CD4-positive, alpha-beta T cell treated with Interleukin-10 for 1 hour (primary cell): ENCODE measurements at places on chromosomes 16 and 17.

- no peak for DNase-seq
Measured at GRCh38 chr17:64357191-64357981, 33.3 kb downstream of the PECAM1 start.

DNA sequence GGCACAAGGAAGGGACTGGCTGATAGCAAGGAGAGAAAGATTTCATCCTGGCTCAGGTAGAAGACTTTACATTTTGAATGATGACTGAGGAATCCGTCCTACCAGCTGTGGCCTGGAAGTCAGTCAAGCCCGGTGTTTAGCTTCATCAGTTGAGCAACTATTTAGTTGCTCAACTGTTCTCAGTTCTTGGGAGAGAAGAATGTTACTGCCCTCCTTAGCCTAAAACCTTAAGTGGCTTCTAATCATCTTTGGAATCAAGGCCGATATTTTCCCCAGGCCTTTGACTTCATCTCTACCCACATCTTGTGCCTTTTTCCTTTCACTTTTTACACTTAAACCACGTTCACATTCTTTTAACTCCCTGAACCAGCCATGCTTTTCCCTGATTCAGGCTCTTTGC is 17.3 kb upstream of the RBL2 start:
- DNase-seq: no peak

GRCh38 chr17:15885770-15886169 is 59.2 kb upstream of the ADORA2B start:
- no peak for DNase-seq

DNA sequence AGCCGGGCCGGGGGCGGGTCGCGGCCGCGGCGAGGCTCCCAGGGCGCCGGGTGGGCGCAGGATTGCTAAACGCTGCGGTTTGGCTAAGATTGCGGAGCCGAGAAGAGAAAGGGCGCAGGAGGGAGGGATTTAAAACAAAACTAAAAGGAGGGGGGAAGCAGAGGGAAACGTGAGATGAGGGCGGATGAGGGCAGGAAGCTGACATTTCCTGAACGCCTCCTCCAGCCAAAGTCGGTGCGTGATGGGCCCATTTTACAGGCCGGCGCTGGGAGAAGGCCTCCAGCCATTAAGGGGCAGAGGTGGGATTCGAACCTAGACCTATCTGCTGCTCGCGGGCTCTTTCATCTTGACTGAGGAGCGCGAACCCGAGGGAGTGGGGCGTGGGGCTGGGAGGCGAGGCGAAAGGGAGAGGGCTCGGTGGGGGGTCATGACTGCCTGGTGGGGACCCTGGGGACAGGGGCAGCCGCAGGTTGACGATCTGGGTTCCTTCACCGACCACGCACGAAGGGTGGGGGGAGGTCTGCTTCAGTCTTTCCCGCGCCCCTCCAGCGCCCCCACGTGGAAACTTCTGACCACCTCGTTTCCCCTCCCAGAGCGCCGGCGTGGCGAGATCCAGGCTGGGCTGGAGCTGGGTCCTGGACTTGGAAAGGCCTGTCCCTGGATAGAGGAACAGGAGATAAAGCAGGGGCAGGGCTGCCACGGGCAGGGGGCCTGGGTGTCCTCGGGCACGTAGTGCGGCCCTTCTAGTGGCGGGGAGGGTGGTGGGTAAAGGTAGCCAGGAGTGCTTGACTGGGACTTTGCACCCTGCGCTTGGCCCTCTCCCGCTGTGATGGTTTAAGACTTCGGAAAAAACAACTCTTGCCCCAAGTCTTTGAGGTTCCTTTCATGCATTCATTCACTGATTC is 3.8 kb upstream of the TAC4 start:
- DNase-seq: peak; percentile 74

- DNase-seq: no peak
Measured at GRCh38 chr16:14606102-14606501, 24.0 kb downstream of the PARN start.

DNA sequence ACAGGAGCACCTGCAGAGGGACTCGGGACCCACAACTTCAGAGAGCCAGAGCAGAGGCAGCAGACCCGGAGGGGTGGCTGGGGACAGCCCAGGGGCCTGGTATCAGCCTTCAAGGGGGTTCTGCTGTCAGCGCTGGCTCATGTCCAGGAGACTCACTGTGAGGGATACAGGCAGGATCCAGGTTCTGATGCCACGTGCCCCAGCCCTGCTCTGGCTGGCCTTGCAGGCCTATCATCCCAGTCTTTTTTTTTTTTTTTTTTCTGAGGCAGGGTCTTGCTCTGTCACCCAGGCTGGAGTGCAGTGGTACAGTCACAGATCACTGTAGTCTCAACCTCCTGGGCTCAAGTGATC is 9.0 kb upstream of the MTSS2 start:
- DNase-seq: no peak

GRCh38 chr16:22103441-22103840 is 11.1 kb downstream of the VWA3A start:
- no peak for DNase-seq

GRCh38 chr17:61376931-61377838 is 22.5 kb upstream of the TBX2 start:
- DNase-seq: no peak

DNA sequence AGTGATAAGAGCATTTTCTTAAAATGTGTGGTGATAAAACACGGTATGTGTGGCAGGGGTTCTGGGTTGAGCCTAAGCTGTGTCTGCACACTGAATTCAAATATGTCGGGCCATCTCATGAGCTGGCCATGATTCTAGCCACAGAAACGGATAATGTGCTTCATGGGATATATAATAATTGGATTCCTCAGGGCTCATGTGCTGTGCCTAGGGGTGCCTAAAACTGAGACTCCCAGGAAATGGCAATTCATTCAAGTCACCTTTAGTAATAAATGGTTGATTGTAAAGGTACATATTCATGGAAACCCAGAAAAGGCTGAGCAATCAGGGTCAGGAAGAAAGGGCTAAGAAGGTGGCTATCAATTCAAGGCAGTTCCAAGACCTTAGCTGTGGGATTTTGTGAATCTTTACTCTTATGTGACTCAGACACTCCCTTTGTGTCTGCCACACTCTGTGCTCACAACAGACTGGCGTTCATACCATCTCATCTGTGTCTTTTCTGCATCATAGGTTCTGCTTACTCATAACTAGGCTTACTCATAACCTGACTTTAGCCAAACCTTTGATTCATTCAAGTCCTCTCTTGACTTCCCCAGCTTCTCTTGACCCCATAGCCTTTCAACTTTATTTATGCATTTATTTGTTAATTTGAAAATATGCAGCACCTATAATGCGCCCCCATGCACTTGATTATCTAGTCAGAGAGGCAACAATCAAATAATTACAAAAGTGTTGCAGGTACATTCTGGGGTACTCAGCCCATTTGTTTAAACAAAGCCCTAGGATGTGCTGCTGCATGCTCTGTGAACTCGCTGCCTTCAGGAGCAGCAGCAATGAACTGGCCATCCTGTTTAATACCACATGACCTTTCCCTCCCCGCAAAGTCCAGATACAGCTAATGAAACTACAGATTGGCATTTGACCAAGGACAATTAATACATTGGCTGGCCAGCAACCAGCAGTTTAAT is 28.4 kb upstream of the MED13 start:
- DNase-seq: no peak

DNA sequence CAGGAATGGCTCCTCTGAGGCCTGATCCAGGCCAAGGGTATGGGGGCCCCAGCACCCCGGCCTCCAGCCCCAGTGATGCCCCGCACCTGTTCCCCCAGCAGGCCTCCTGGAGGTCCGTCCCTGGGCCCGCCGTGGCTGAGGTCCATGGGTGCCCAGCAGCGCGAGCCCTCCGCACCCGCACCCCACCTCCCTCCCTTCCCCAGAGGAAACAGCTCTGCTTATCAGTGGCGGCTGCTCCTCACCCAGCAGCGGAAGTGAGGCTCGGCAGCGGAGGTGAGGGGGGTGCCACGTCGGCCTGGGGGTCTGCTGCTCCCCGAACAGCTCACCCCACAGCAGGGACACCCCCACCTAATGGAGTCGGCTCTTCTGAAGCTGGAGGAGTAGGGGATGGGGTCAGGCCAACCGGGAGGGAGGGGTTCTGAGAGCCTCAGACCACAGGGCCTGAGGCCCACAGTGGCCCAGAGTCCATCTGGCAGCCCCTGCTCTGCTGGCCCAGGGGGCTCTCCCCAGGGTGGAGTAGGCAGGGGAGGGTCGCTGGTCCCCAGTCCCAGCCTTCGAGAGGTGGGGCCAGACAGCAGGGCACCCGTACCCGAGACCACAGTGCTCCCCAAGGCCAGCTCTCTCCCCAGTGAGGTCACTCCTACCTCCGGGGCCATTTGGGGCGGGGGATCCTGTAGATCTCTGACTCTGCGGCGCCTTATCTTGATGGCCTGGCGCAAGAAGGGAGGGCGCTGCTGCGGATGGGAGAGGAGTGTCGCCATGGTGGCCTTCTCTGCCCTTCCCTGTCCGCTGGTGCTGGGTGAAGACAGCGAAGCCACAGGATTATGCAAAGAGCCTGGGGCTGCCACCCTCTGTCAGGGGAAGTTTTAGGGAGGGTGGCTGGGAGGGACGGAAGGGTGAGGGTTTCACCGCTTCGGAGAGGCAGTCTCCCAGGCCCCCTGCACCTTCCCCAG is at the start of gene UNC13D:
TSS of gene UNC13D (minus strand) at position 828 of the 953 bp plus-strand sequence. CDS start at position 761, 67 bp downstream.
- peak; percentile 71 for DNase-seq

DNA sequence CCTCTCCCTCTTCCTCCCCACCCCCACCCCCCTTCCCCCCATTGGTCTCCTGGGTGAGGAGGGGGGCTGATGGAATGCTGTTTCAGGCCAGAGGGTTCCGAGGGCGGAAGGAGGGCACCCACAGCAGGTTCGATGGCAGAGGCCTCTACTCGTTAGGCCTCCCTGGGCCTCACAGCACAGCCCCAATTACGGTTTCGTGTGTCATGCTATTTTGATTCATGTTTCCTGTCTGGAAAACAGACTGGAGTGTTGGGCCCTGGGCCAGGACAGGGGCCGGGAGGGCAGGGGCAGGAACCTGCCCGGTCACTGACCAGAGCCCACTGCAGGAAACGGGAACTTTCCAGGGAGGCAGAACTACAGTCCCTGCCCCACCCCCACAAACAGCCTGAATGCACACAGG is 138.2 kb downstream of the C16orf95 start:
- DNase-seq: no peak

DNA sequence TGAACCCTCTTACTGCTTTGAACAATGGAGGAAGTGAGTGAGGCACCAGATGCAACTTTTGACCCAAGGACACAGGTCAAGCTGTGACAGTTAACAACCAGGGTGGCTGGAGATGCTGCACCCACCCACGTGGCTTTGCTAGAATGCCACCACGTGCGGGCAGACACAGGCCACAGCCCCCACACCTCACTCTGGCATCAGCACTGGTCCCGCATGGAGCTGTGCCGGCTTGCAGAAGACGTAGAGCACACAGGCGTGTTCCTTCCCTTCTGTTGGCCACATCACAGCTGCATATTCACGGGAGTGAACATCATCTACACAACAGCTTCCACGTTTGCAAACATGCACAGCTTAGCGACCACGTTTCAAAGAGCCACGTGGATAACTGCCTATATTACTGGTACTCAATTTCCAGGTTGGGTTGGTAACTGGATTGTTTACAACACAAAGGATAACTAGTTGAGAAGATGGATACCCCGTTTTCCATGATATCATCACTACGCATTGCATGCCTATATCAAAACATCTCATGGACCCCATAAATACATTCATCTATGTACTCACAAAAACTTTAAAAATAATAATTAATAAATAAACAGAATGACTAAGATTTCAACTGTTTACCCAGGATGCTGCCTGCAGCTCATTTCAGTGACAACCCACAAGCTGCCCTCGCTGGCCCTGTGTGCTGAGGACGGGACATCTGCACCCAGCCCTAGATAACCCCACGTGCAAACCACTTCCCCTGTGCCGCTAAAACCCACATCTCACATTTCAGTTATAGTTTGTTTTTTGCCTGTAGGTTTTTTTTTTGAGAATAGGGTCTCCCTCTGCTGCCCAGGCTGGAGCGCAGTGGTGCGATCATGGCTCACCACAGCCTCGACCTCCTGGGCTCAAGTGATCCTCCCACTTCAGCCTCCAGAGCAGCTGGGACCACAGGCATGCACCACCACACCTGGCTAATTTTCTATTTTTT is 132.0 kb downstream of the ANKRD11 start:
- DNase-seq: peak; percentile 61

DNA sequence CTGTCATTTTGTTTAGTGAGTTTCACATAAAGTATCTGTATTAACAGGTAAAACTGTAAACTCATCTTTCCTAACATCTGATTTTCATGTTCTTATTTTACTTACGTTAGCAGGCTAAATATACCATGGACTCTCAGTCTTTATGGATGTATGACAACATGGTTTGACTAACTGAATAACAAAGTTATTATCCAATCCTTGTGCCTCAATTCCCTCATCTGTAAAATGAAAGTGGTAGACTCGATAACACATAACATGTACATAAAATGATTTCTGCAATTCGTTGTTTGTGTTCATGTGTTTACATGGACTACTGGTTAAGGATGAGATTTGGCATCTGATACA is 9.5 kb upstream of the PCTP start:
- no peak for DNase-seq

DNA sequence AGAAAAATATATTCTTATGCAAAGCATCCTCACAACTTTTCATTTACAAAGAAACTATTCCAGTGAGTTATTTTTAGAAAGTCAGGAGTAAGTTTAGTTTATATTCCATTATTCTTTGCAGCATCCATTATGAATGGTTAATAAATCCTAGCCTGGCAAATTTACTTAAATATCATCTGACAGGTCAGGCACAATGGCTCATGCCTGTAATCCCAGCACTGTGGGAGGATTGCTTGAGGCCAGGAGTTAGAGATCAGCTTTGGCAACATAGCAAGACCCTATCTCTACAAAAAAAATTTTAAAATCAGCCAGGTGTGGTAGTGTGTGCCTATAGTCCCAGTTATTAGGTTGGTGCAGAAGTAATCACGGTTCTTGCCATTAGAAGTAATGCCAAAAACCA is 12.9 kb downstream of the ESRP2 start:
- DNase-seq: no peak

DNA sequence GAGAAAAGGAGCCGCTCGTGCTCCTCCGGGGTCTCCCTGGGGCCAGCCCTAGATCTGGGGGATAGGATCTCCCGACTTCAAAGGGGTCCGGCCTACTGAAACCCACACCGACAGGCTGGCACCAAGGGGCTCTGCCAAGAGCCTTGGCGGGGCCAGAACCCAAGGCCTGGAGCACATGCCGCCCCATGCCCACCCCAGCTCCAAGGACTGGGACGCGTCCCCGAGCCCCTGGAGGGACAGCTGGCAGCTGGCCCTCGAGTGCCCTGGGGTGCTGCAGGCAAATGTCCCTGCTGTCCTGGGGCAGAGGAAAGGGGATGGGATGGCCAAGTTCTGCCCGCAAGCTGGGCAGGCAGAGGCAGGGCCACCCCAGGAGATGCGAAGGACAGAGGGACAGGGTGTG is 31.8 kb upstream of the ZFPM1 start:
- no peak for DNase-seq

GRCh38 chr16:68368301-68368888 is 57.6 kb downstream of the PRMT7 start:
- no peak for DNase-seq

GRCh38 chr16:89052890-89053724 is 40.5 kb upstream of the ACSF3 start:
- peak; percentile 23 for DNase-seq
